ENCODE measurements at places on chromosomes 6 and 20.

- DNase-seq: no peak
Measured at GRCh38 chr20:36128463-36129159, 25.9 kb upstream of the EPB41L1 start.

DNA sequence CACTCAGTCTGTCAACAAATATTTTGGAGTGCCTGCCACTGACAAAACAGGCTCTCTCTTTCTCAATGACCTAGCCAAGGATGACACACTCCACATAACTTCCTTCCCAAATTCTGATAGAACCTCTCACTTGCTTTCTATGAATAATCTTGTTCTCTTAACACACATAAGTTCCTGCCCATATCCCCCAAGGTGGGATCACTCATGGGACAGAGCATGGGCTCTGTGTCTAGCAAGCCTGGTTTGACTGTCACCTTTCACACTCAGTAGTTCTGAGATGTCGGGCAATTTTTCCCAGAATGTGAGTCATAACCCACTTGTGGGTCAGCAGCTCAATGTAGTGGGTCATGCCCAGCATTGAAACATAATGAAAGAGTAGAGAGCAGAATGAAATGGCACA lies 78.1 kb downstream of the LRFN2 start:
- no peak for DNase-seq

- no peak for DNase-seq
Measured at GRCh38 chr6:105748737-105749161, 337.4 kb upstream of the PRDM1 start.

DNA sequence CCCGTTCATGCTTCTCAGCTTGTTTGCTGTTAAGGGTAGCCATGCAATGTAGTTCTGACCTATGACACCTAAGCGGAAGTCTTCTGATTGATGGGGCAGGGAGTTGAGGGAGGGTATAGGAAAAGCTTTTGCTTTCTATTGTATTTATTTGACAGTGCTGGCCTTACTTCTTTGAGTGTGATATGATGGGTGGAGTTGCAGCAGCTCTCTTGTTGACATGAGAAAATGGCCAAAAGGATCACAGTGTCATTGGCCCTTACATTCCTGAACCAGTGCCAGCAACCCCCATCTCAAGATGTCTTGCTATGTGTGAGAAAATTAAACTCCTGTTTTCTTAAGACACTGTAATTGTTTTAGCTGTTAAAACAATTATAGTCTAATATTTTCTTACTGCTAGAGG lies 117.5 kb downstream of the SAMD5 start:
- peak; percentile 29 for DNase-seq

DNA sequence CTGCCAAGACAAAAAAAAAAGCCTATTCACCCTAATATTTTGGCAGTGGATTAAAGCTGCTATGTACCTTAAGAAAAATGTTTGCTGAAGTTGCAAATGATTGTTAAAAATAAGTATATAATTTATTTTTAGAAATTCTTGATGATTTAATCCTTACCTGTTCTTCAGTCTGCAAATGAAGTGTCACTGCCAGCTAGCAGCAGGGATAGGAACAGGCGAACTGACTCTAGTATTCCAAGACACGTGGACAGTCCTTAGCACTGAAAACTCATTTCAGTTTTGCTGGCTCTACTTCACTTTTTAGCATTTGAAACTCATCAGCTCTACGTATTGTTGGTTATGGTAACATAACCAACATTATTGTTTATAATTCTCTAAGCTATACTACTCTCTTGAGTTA lies 204.4 kb upstream of the ID4 start:
- DNase-seq: peak; percentile 34

GRCh38 chr6:17280552-17281090 lies 540 bp upstream of the RBM24 start:
- peak; percentile 56 for DNase-seq

GRCh38 chr6:130313206-130313605 lies 52.6 kb upstream of the TMEM200A start:
- no peak for DNase-seq

GRCh38 chr6:31092769-31093505 lies 19.4 kb downstream of the C6orf15 start:
- DNase-seq: no peak

- no peak for DNase-seq
Measured at GRCh38 chr6:56104591-56104990, 142.8 kb downstream of the COL21A1 start.

DNA sequence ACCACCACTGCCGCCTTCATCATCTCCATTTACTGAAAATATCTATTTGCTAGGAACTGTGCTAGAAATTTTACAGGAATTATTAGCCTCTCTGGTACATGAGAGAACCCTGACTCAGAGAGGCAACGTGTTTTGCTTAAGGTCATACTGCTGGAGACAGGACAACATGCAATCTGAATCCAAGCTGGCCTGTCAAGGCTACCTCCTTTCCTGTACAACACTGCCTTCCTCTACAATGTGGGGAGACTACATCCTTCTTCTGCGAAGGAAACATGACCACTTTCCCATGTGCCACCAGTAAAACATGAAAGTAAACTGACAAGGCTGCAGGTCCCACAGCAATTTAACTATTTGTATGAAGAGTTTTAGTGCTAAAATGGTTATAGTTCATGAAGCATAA lies 200.9 kb downstream of the BACH2 start:
- no peak for DNase-seq

DNA sequence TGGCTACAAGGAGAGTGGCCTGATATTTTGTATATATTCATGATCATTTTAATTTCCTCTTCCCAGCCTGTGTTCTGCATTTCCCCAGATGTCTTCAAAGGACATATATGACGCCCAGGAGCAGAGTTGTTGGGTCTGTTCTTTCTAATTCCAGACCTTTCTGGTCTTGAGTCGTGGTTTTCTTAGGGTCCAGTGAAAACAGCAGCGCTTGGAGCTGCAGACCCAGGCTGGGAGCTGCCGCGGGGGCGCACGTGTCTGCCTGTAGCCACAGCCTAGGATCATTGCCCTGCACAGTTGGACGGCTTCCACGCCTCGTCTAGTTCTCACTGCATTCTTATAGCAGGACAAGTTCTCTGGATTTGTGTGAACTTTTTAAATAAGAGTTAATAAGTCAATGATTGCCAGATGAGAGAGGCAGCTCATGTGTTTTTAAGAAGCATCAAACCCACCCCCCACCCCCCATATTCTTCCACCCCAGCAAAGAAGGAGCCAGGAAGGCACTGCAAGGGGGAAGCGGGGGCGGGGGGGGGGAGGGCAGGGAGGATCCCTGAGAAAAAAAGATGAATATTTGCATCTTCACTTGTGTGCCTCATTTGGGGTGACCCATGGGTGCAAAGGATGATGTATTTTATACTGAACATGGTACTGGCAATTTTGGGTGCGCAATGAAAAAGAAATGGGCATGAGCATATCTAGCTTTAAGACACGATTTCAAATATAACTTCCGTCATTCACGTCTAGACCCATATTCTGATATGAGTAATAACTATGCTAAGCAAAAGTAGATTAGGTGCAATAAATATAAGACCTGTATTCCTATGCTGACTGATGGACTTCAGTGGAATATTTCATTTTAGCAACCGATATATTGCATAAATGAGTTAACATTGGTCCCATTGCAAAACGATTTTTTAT lies 160.0 kb downstream of the TBXT start:
- DNase-seq: peak; percentile 76

DNA sequence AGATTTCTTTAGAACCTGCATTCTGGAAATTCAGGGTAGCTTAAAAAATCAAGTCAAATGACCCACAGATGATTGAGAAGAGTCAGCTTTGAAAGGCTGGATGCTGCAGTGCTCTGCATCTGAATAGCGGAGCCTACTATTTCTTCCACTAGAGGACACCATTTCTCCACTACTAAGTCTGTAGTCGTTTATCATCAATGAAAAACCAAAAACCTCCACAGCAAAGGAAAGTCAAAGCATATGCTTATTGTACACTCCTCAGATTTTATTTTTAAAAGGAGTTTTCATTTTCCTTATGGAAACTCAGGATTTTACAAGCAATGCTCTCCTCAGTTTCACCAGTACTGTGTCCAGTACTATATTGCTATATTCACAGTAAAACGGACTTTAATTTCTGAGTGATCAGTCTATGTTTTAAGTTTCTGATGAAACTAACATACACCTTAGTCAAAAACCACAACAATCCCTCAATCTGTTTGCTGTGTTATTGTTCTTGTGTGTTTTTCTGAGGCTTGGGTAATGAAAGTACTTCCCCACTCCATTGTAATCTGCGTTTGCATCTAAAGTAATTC lies 50.5 kb upstream of the ENPP5 start:
- DNase-seq: peak; percentile 81

DNA sequence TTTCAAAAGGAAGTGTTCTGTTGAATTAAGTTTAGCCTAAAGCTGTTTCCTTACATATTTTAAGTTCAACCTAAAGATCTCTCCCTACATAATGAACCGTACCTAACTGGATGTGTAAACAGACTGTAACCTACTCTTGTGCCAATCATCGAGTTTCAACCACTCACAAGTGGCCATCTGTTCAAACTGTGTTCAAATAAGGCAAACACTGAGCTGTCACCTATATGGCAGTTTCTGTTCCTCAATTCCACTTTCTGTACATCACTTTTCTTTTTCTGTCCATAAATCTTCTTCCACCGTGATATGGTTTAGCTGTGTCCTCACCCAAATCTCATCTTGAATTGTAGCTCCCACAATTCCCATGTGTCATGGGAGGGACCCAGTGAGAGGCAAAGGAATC lies 428.6 kb downstream of the HACE1 start:
- no peak for DNase-seq

DNA sequence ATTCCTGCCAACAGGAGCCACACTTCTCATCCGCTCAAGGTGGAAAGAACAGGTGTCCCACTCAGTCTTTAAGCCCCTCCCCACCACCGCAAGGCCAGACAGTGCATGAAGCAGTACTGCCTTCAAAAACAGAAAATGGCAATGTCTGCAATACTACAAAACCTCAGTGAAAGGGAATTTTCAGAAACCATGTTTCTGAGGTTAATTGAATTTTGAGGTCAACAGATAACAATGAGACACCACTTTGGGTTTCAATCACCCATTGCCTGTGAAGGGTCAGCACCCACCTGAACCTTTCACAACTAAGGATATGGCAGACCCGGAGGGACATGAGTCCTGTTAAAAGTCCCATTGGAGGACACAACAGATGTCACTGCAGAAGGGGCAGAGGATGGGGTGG lies 13.0 kb downstream of the ZC3H12D start:
- no peak for DNase-seq

- DNase-seq: no peak
Measured at GRCh38 chr6:141562186-141562811, 570.4 kb upstream of the GJE1 start.

- no peak for DNase-seq
Measured at GRCh38 chr6:144624246-144624645, 339.1 kb downstream of the UTRN start.

DNA sequence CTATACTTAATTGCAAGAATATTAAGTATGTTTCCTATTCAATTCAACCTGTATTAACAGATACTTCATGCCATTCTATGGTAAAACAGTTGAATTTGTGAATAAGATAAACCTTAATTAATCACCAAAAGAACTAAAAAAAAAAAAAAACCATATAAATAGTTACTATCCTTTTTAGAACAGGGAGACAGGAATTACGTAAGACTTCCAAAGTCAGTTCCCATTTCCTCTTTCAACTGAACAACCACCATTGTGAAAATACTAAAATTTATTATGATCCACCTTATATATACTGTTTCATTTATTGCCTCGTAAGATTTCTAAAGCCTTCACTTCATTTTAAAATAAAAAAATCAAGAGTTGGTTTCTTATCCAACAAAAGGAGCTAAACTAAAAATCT lies 9.4 kb downstream of the CCNC start:
- no peak for DNase-seq

GRCh38 chr6:40346246-40346645 lies 240.9 kb downstream of the LRFN2 start:
- DNase-seq: no peak

GRCh38 chr20:8155812-8156211 lies 23.7 kb downstream of the PLCB1 start:
- no peak for DNase-seq

DNA sequence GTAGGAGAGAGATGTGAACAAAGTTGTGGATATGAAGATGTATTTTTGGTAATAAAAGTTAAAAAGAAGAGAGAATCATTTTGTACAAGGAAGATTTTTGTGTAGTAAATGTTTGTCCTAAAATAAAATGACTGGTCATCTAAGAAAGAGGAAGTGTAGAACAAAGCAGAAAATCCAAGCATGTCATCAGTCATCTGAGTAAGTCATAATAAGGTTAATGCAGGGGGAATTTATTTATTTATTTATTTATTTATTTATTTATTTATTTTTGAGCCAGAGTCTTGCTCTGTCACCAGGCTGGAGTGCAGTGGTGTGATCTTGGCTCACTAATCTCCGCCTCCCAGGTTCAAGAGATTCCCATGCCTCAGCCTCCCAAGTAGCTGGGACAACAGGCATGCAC lies 15.7 kb upstream of the CGA start:
- DNase-seq: no peak

GRCh38 chr20:34069341-34070078 lies 42.5 kb downstream of the EIF2S2 start:
- DNase-seq: peak; percentile 94

DNA sequence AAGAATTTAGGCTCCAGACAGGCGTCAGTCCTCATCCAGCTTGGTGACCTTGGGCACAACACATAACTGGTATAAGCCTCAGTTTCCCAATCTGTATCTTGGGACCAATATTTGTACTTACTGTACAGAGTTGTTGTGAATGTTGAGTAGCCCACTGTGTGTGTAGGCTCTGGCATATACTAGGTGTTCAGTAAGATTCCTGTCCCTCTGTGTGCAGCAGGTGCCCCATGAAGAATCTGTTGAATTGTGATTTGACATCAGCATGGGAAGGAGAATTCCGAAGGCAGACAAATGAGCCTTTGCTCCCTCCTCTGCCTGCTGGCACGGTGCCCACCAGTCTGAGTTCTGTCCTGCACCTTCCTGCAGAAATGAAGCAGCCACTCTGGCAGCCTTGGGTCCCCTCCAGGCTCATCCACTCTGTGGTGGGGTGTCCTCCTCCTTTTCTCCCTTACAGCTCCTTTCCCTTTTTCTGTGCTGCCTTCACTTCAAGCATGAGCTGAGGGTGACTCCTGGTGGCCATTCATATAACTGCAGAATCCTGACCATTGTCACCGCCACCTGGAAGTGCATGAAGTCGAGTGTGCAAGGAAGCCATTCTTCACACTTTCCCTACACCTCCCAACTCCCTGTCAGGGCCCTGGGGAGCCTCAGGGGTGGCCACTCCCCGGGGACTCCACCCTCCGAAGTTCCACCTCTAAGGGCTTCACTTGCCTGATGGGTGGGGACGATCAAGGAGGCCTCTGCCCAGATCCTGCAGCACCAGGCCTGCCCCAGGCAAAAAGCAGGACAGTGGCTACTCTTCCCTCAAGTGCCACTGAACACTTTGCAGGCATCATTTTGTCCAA lies 48.2 kb downstream of the MRPL14 start:
- DNase-seq: peak; percentile 89

- DNase-seq: peak; percentile 41
Measured at GRCh38 chr6:44128020-44128917, 915 bp downstream of the TMEM63B start.

- no peak for DNase-seq
Measured at GRCh38 chr6:117389227-117390057, 36.3 kb downstream of the ROS1 start.

GRCh38 chr20:43799150-43799711 lies 72.4 kb upstream of the GTSF1L start:
- peak; percentile 33 for DNase-seq
